Stimulated activated CD8-positive, alpha-beta memory T cell treated with anti-CD3 and anti-CD28 coated beads, Interleukin-4, amount 100 ng/mL, for 4 hours (primary cell): ENCODE measurements at places on chromosomes 7 and 10.

DNA sequence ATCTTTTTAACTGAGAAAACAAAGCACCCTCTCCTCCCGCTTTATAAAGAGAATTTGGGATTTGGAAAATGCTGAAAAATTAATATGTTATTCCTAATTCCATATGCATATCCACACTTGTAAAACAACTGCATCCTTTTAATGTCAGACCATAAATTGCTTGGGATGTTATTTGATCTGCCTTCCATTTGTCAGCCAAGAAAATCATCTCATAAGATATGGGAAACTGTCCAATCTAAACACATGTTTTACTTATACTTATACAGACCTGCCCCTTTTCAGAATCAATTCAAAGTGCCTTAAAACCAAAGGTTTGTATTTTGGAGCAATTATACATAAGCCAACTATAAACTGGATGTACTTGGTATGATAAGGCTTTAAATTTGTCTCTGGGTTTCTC is 595.5 kb upstream of the PFKP start:
- no peak for DNase-seq

DNA sequence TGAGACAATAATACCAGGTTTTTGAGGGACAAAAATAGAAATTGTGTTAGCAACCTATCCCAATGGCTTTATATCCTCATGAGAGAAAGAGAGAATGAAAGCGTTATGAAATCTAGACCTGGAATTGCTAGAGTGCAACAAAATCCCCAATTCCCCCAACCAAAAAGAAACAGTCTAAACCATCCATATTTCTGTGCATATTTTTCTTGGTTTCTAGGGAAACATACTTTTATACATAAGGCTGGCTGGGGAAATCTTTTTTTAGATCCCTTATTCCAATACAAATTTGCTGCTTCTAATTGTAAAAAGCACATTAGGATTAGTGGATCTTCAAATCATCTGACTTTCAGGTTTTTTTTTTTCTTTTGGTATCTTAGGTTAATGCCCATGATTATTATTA is 277.0 kb upstream of the SEMA3A start:
- DNase-seq = no peak

DNA sequence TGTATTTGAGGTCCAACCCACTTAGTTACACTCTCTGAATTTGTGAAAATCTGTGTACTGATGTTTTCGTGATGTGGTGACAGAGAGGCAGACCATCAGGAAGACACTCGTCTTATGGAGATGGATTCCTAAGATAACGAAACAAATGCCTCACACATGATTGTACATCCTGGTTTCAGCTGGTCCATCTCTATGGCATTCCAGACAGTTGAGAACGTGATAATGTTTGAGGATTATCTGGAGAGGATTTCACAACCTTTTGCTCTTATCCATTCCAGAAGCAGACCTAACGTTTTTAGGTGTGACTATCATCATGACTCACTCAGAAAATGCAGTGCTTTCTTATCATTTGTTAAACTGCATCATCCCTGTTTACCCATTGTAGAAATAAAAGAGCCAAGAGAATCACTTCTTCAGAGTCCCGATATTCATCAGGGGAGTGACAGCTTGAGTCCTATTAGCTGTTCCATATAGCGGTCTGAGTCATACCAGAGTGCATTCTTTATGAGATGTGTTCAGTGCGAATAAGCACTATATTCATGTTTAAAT is 74.5 kb downstream of the BMPER start:
- DNase-seq = no peak

- peak; percentile 79 for DNase-seq
Observed at GRCh38 chr7:149261829-149262617, at the start of gene ZNF783. Gene ZNF783, plus strand, starts transcription at chr7:149262196. Its CDS starts 138 bp downstream, at chr7:149262334.

- DNase-seq = no peak
Observed at GRCh38 chr10:71093531-71093930, 118.8 kb upstream of the UNC5B start.

GRCh38 chr7:22430457-22430856 is 69.5 kb downstream of the STEAP1B start:
- DNase-seq = no peak
